CD8-positive, alpha-beta T cell (primary cell): ENCODE measurements at places on chromosomes 6 and 20.

DNA sequence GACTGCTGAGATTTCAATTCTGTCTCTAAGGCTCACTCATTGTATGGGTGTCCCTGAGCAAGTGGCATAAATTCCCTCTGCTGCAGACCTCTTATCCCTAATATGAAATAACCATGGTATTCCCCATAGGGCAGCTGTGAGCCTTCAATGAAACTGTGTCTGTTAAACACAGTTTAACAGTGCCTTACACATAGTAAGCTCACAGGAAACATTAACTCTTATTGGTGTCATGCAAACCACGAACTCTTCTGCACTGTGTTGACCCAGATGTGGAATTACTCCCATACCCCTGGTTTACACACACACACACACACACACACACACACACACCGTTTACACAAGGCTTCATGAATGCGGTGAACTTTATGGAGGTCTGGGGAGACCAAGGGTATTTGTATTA, 23.2 kb downstream of the DAAM2 start:
- no peak for DNase-seq

GRCh38 chr20:50335105-50335504, 144.5 kb downstream of the CEBPB start:
- no peak for DNase-seq

GRCh38 chr6:8859501-8859900, 424.2 kb upstream of the SLC35B3 start:
- no peak for DNase-seq

GRCh38 chr20:15179381-15179780, 842.0 kb upstream of the FLRT3 start:
- DNase-seq, result no peak

DNA sequence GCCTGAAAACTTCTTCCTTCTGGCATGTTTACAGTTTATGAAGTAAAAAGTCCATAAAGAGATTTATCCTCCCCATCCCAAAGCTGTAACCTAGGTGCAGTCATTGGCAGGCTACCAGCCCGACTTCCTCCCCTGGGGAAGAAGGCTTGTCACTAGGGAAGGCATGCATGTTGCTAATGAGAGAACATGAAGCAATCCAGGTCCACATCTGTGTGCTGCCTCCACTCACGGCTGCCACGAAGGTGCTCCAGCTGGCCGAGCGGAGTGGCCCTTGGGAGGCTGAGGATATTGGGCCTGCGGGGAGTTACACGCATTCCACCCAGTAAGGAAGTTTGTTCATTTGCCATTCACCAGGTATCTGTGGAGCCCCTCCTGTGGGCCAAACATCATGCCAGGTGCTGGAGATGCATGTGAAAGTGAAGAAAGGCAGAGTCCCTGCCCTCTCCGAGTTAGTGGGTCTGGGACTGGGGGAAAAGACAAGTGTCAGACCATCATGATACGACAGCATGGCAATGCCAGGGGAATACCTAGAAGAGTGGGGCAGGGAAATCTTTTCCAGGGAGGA, 257.0 kb downstream of the NRN1 start:
- DNase-seq, result no peak

DNA sequence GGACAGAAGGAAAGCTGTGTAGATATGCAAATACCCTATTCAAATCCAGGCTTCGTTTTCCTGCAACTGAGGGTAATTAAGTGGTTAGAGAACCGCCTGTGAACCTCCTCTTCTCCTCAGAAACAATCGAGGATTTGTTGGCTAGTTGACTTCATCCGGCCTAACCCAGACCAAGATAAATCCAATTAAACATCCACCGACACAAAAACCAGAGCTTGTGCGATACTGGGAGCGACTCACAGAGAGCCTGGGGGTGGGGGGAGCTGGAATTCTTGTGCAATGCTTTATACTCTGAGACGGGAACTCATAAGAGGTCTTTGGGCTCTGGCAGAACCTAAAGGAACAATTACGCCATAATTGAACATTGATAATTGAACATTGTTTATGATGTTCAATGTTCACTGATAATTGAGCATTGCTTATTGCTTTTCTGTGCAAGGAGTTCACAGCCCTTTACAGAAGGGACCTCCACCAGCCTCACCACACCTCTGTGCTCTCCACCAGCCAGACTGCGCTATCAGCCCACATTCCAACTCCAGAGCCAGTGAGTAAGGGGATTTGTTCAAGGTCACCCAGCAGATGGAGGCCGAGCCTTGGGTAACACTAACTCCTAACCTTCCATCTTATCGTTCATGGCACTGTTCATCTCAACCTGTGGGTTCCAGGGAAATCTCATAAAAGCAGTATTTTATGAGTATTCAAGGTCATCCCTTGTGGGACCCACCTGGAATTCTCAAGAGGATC, 429.6 kb upstream of the JARID2 start:
- DNase-seq, result no peak

DNA sequence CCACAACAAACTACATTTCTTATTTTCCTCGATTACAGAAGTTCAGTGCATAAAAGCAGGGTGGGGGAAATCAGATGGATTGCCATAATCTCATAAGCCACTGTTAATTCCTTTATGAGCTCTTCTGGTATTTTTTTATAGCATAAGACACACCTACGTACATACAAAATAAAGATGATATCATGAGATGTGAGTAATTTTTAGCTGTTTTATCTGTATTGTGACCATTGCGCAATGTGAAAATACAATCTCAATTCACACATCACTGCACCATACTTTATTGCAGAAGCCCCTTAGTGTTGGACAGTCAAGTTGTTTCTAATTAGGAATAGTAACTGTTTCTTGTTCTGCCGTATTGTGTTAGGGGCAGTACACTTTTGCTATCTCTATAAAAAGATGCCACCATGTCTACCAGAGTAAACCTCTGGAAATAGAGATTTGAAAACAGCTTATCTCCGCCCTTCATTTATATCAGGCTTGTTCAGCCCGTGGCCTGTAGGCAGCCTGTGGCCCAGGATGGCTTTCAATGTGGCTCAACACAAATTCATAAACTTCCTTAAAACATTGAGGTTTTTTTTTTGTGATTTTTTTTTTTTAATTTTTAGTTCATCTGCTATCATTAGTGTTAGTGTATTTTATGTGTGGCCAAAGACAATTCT, 90.4 kb downstream of the FARS2 start:
- DNase-seq, result no peak
